NCI-H1048 (cell line): ENCODE measurements at places on chromosomes 13 and 19.

DNA sequence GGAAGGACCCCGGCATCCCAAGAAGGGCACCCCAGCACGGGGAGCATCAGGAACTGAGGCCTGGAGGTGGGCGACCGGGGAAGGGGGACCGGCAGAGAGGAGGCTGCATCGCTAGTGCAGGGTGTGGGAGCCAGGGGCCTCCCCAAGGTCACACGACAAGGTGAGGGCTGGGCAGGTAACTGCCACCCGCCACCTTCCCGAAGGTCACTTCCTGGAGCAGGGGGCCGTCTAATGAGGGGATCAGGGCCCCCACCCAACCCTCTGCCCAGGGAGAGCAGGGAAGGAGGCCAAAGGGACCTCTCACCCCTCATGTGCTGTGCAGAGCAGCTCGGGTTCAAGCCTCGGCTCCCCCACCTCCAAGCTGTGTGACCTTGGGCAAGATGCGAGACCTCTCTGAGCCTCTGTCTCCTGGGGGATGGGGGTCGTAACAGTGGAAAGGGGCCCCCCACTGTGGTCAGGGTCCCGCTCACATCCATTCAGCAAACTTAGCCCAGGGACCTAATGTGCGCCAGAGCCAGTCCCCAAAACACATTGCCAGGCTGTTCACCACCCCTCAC is 6.0 kb downstream of the ZBTB7A start:
- no peak for DNase-seq

DNA sequence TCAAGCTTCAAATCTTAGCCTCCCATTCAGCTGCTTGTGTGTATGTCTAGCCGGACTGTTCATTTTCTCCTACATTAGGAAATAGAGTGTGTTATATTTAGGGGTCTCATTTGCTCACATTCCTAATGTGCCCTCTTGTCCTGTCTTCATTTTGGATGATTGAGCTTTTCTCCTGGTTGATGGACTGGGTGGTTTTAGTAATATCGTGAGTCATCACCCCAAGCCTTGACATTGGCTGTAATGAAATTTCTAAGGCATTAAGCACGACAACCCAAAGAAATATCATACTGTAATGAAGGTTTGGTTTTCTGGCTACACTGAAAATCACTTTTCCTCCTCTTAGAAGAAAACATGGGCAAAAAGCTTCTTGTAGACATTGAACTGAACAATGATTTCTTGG is 110.7 kb upstream of the WASF3 start:
- DNase-seq = no peak

DNA sequence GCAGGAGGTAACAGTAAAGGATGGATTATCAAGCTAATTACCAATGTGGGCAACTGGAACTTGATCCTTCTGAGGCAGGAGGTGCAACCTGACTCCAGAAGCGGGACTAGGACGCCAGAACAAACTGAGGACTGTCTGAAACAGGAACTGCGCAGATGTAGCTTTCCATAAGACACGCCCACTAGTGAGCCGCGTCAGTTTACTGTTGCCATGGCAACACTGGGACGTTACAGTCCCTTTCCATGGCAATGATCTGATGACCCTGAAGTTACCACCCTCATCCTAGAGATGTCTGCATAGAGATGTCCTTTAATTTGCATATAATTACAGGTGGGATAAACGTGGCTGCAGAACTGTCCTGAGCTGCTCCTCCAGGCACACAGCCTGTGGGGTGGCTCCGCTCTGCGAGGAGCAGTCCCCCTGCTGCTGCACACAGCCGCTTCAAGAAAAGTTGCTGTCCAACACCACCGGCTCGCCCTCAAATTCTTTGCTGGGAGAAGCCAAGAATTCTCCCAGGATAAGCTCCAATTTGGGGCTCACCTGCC is 816.6 kb downstream of the UQCRFS1 start:
- DNase-seq = no peak

DNA sequence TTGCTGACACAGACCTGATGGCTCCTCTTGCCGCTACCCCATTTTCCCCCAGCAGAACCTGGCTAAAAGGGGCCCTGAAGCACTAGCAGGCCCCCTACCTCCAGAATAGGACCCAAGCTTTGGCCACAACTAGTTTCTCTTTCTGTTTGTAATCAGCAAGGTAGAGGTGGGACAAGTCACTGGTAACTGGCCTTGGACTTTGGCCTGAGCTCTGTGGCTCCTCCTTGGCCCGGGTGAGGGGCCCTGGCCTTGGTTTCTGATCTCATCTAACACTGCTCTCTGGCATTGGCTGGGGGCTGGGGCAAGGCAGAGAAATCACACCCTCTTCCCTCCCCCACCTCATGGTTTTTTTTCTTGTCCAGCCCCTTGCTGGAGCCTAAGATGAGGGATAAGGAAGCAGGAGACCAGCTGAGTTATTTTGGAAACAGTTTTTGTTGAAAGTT is 2.1 kb downstream of the CALM3 start:
- DNase-seq = no peak

- no peak for DNase-seq
These were observed 136.4 kb upstream of the PCDH9 start for GRCh38 chr13:67366533-67366932.

- no peak for DNase-seq
These were observed 7.1 kb upstream of the DPP9 start for GRCh38 chr19:4730740-4731171.

GRCh38 chr13:64709079-64709478 is 2521.1 kb downstream of the PCDH9 start:
- no peak for DNase-seq

- DNase-seq = no peak
These were observed 69.4 kb downstream of the PSPC1 start for GRCh38 chr13:19713186-19713965.
